Breast epithelium (tissue), 4 donors: ENCODE measurements at places on chromosomes 6 and 20. TPM values are rescaled to one million over a fixed set of nuclear protein-coding genes. Genes with fewer than 3 reads are reported as not detected.

DNA sequence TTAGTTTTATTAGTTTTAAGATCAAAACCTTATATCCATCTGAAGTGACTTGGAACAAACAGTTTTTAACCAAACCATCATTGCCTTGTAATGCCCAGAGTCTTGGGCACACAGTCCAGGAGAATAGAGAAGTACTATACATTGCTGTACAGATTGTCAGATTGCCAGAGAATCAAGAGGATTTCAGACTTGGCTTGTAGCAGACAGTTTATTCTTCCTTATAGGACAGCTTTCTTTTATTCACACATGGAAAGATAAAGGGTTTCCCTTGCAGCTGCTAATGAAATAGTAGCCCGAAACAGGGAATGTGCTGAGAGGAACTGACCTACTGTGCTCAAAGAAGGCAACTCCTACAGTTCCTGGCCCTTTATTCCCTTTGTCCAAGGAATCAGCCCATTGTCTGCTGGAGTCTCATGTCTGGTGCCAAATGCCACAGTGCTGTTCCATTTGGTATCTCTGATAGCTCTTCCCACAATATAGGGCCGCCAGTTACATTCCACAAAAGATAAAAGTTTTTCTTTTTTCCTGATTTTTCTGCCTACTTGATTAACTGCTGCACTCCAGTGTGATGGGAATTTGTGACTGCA is 30.6 kb downstream of the DCBLD1 start:
- H3K27me3 ChIP-seq, result no peaks in the 10 kb centered on the region
- H3K27ac ChIP-seq, result no peak overlapping the region
- H3K4me3 ChIP-seq, result no peak overlapping the region
- H3K36me3 ChIP-seq, result no peaks in the 10 kb centered on the region

GRCh38 chr6:72894091-72894490 is 272.2 kb downstream of the KCNQ5 start:
- no peak overlapping the region for H3K4me3 ChIP-seq
- no peaks in the 10 kb centered on the region for H3K36me3 ChIP-seq
- no peak overlapping the region for H3K27ac ChIP-seq
- H3K27me3 ChIP-seq, result no peaks in the 10 kb centered on the region
- H3K4me1 ChIP-seq, result no peaks in the 10 kb centered on the region
- no peak for DNase-seq

The RHAG gene
- total RNA-seq, result not detected

- no peaks in the 10 kb centered on the region for H3K4me1 ChIP-seq
- no peaks in the 10 kb centered on the region for H3K27me3 ChIP-seq
- peak overlapping the region; percentile 8 for H3K27ac ChIP-seq
Measured at GRCh38 chr6:166951670-166952060, 4.7 kb downstream of the RNASET2 start.

- DNase-seq, result no peak
- no peaks in the 10 kb centered on the region for H3K4me1 ChIP-seq
- H3K27ac ChIP-seq, result no peak overlapping the region
- H3K27me3 ChIP-seq, result no peaks in the 10 kb centered on the region
- H3K36me3 ChIP-seq, result no peaks in the 10 kb centered on the region
- H3K4me3 ChIP-seq, result no peak overlapping the region
Measured at GRCh38 chr20:54146672-54147071, 27.1 kb downstream of the CYP24A1 start.

The XKR7 gene
- total RNA-seq, result not detected

GRCh38 chr6:36442103-36442670 is 467 bp downstream of the PXT1 start:
- H3K4me1 ChIP-seq, result peaks cover 24% of the 10 kb centered on the region
- no peaks in the 10 kb centered on the region for H3K27me3 ChIP-seq
- peak overlapping the region; percentile 99 for H3K27ac ChIP-seq
- DNase-seq, result no peak
- H3K4me3 ChIP-seq, result peak overlapping the region; percentile 95

The C6orf58 gene
- 0.44 TPM for total RNA-seq

GRCh38 chr6:81613606-81614005 is 138.9 kb downstream of the TENT5A start:
- H3K27me3 ChIP-seq, result no peaks in the 10 kb centered on the region
- no peak overlapping the region for H3K27ac ChIP-seq
- H3K4me3 ChIP-seq, result no peak overlapping the region

GRCh38 chr6:151292974-151293687 is 53.4 kb downstream of the AKAP12 start:
- no peak overlapping the region for H3K4me3 ChIP-seq
- no peak for DNase-seq
- no peaks in the 10 kb centered on the region for H3K4me1 ChIP-seq
- no peak overlapping the region for H3K27ac ChIP-seq

DNA sequence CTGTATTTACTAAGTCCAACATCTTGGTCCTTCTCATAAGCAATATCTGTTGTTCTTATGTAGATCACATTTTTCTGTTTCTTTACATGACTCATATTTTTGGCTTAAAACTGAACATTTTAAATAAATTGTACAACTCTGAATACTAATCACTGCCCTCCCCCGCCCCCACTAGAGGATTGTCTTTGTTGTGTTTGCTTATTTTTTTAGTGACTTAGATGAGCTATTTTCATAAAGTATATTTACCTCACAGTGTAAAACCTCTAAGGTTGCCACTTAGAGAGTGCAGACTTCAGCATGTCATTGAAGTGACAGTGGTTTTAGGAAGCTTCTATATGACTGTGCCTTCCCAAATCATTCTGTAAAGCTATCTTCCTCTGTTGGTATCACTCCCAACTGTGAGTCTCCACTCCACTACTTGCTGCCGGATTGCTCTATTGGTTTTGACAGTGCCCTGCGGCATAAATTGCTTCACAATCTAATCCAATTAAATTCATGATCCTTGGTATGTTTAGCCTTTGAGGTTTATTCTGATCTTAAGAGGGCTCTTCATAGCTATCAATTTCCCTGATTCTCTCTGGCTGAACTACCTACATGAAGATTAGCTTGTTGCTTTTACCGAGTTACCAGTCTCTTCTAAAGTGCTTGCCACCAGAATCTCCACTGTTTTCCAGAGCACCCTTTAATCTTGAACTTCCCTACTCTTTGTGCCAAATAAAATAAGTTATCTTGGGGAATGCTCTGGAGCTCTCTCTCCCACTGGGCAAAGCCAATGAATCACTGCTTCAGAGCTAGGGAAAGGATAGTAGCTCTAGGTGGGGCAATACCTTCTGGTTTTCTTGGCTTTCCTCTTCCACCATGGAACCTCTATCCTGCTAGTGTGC is 33.0 kb downstream of the SPTLC3 start:
- no peak for DNase-seq
- no peaks in the 10 kb centered on the region for H3K36me3 ChIP-seq
- H3K27me3 ChIP-seq, result no peaks in the 10 kb centered on the region
- H3K4me3 ChIP-seq, result no peak overlapping the region
- no peak overlapping the region for H3K27ac ChIP-seq

DNA sequence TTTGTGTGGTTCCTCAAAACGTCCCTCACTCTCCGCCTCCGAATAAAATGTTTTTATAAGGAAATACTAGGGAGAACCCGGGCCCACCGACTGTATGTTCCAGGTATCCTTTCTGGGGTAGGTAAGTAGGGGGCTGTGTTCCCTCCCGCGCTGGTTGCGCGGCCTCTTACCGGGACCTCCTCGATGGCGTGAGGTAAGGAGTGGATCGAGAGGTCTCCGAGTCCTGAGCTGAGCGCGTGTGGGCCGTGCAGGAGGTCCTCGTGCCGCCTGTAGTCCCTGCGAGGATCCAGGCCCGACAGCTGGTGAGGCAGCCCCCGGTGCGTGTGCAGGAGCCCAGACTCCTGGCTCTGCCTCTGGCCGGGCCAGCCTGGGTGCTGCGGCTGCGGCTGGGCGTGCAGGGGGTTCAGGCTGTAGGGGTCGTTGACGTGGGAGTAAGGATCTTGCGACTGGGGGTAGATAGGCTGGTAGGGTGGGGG is 5.1 kb downstream of the TFAP2A start:
- H3K27ac ChIP-seq, result peak overlapping the region; percentile 97
- H3K4me1 ChIP-seq, result peaks cover 5% of the 10 kb centered on the region
- H3K36me3 ChIP-seq, result no peaks in the 10 kb centered on the region

DNA sequence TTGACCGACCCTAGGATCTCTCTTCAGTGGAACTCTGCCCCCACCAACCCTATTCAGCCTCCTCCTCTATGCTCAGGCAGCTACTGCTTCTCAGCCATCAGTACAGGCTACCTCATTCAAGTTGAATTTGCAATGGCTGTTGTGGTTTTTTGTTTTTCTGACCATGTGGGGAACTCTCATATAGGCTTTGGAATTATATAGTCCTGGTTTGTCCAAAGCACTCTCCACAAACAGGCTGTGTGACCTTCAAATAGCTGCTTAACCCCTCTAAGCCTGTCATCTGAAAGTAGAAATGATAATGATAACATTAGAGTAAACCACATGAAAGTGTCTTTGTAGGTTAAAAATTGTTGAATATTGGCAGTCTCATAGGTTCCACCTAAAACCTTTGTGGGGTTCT is 80.3 kb downstream of the UNC5CL start:
- no peaks in the 10 kb centered on the region for H3K36me3 ChIP-seq
- H3K27me3 ChIP-seq, result no peaks in the 10 kb centered on the region
- H3K27ac ChIP-seq, result no peak overlapping the region
- no peak for DNase-seq
- H3K4me1 ChIP-seq, result no peaks in the 10 kb centered on the region
- no peak overlapping the region for H3K4me3 ChIP-seq

- no peaks in the 10 kb centered on the region for H3K27me3 ChIP-seq
- no peak overlapping the region for H3K27ac ChIP-seq
Measured at GRCh38 chr6:91288741-91289140, 701.9 kb upstream of the MAP3K7 start.

The PRRC2A gene
- total RNA-seq, result 42.7 TPM

DNA sequence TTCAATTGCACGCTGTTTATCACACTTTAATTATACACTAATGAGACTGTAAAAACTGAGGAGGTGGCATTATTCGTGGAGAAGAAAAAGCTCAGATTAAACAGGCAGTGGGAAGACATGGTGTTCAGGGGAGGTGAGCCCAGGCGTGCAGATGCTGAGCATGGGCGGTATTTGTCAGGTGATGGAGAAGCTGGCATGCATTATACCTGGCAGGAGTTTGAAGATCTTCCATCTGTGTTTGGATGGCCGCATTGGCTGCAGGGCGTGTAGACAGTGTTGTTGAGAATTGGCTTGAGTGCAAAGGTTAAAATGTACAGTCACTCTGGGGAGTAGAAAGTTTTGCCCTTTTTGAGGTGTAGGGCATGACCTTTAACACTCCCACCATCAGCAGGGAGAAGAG is 213.8 kb downstream of the ERMARD start:
- no peak overlapping the region for H3K27ac ChIP-seq
- H3K36me3 ChIP-seq, result no peaks in the 10 kb centered on the region
- no peak overlapping the region for H3K4me3 ChIP-seq
- no peak for DNase-seq
- H3K4me1 ChIP-seq, result no peaks in the 10 kb centered on the region
- peaks cover 18% of the 10 kb centered on the region for H3K27me3 ChIP-seq

GRCh38 chr20:38353316-38353715 is 7.0 kb downstream of the LBP start:
- H3K27ac ChIP-seq, result no peak overlapping the region
- no peak for DNase-seq
- H3K4me1 ChIP-seq, result no peaks in the 10 kb centered on the region
- no peak overlapping the region for H3K4me3 ChIP-seq
- no peaks in the 10 kb centered on the region for H3K36me3 ChIP-seq
- no peaks in the 10 kb centered on the region for H3K27me3 ChIP-seq

DNA sequence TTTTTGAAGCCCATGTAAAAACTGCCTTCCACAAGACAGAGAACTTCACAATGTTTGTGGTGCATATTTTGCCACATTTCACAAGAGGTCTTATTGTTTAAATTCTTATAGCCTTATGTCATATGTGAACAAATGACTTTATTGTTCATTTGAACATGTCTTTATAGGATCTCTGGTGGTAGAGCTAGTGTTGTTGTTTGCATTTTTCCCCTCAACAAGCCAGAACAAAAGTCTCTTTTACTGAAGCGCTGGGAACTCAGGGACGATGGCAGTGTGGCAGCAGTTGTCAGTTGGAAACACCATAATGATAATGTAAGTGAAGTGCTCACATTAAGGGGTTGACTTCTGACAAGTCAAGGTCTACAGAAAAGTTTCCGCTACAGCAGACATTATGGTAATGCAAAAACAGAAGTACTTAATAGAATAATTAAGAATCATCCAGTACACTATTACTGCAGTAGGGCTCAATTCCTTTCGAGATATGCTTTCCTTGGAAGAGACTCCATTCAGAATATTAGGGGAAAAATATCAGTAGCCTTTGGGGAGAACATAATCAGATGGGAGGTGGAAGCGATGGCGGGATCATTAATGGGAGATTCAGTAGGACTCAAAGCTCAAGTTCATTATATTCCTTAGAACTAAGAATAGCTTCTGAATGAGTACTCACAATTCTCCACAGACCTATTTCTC is 180.0 kb downstream of the GJA10 start:
- H3K27me3 ChIP-seq, result no peaks in the 10 kb centered on the region
- H3K36me3 ChIP-seq, result no peaks in the 10 kb centered on the region
- no peak for DNase-seq
- H3K4me1 ChIP-seq, result no peaks in the 10 kb centered on the region
- no peak overlapping the region for H3K4me3 ChIP-seq

- no peaks in the 10 kb centered on the region for H3K4me1 ChIP-seq
- no peak overlapping the region for H3K4me3 ChIP-seq
- H3K27ac ChIP-seq, result no peak overlapping the region
- DNase-seq, result no peak
Measured at GRCh38 chr6:157684620-157685299, 138.3 kb upstream of the SNX9 start.

GRCh38 chr20:62606016-62606415 is 36.3 kb upstream of the SLCO4A1 start:
- no peaks in the 10 kb centered on the region for H3K36me3 ChIP-seq
- H3K27ac ChIP-seq, result no peak overlapping the region
- no peak overlapping the region for H3K4me3 ChIP-seq
- DNase-seq, result no peak
- peaks cover 21% of the 10 kb centered on the region for H3K4me1 ChIP-seq

DNA sequence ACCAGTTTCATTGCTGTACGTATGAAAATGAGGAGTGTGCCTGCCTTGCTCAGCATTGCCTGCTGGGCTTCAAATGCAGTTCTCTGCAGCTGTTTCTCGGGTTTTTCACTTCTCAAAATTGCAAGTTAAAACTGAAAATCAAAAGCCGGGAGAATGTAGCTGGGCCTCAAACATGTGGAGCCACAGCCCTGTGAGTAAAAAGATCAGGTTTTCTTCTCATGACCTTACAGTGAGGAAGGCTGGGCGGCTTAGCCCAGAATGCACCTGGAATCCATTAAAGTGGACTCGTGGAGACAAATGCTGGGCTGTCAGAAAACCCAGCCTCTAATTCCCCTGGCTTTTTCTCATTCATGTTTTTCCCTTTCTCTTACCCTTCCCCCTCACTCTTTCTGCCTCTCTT is 34.4 kb downstream of the DSE start:
- DNase-seq, result no peak
- H3K27ac ChIP-seq, result peak overlapping the region; percentile 75
- no peaks in the 10 kb centered on the region for H3K4me1 ChIP-seq
- peak overlapping the region; percentile 1 for H3K4me3 ChIP-seq
- H3K36me3 ChIP-seq, result no peaks in the 10 kb centered on the region
- no peaks in the 10 kb centered on the region for H3K27me3 ChIP-seq

DNA sequence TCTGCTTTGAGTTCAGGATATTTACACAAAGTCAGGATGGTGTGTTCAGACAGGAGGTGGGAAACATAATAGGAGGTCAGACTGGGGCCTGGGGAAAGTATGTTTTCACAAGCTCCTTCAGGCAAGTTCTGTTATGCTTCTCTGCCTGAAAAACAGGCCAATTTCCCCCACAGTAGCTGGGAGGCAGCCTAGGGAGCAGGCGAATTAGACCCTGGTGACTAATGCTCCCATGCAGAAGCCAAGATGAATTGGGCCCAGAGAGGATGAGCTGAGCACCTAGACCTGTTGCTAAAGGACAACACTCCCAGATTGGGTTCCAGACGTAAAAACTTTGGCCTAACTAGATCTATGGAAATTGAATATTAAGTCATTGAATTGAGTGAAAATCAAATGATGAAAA is 142.2 kb upstream of the MAP3K7 start:
- H3K27me3 ChIP-seq, result no peaks in the 10 kb centered on the region
- no peaks in the 10 kb centered on the region for H3K4me1 ChIP-seq
- no peak overlapping the region for H3K27ac ChIP-seq
- DNase-seq, result no peak
